ENCODE measurements at places on chromosomes 6 and 20. TPM values are rescaled to one million over a fixed set of nuclear protein-coding genes. Genes with fewer than 3 reads are reported as not detected.
A peak's percentile ranks its signal among the peaks of the same experiment; 100 is the strongest.

DNA sequence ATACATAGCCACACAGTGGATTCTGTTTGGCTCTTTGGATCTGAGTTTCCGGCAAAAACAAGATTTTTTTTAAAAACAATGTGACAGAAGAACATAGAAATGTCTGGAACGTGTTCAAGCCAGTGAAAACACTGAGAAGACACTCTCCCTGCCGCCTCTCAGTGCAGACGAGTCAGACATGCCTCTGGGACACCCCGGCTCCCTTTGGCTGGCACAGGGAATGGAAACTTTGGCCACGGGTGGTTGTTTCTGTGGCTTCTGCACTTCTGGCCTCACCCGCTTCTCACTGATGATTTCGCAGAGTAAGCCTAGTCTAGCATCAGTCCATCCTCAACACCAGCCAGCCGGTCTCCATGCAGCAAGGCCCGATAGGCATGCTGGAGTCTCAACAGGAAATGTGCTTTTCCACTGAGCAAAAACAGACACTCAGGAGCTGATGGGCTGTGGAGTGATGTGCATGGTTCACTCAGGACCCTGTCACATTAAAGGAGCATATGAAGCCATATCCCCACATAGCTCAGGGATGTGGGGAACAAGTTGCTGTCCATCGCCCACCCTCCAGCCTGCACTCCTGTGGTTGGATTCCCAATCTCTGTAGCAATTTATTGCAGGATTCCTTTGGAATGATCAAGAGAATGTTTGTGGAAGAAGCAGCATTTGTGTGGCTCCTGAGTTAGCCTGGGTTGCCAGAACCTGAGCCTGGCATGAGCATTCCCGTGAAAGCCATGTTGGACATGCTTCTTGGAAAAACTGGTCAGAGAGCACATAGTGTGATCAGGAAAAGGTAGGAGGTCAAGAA lies 262.0 kb upstream of the RIN2 start:
- DNase-seq, result no peak

DNA sequence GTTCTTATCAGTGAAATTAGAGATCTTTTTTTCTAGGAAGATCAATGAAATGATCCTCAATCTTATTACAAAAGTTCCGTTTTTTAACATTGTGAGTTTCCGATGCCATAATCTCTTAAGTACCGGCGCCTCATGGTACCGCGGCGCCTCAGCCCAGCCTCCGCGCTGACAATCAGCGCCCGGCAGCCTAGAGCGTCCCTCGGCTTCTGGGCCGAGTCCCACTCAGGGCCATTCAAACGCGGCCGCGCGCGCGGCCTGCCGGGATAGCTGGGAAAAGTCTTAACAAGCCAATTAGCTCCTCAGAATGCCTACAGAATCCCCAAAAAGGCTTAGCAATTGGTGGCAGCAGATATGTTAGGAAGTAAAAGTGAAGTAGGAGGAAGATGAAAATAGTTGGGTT lies 204.8 kb downstream of the ADGB start:
- peak; percentile 57 for DNase-seq

- DNase-seq, result no peak
These were observed 51.4 kb downstream of the LRRC1 start for GRCh38 chr6:53846250-53846649.

DNA sequence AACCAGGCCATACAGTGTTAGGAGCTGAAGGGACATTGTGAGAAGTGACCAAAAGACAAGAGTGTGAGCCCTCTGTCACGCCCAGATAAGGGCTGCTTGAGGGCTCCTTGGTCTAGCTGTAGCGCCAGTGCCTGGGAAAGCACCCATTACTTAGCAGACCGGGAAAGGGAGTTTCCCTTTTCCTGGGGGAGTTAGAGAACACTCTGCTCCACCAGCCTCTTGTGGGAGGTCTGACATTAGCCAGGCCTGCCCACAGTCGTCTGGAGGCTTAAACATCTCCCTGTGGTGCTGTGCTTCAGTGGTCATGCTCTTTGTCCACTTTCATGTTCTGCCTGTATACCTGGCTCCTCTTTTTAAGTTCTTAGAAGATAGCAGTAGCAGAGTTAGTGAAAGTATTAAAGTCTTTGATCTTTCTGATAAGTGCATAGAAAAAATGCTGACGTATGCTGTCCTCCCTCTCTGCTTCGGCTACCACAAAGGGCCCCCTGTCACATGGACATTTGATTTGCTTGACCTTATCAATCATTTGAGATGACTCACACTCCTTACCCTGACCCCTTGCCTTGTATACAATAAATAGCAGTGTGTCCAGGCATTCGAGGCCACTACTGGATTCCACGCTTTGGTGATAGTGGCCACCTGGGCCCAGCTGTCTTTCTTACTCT lies 201.5 kb upstream of the ECI2 start:
- DNase-seq, result no peak

Gene ZKSCAN4
- total RNA-seq, result 5.1 TPM

Measured in K562 (cell line).